ENCODE measurements at places on chromosomes 4 and X.
A peak's percentile ranks its signal among the peaks of the same experiment; 100 is the strongest.

DNA sequence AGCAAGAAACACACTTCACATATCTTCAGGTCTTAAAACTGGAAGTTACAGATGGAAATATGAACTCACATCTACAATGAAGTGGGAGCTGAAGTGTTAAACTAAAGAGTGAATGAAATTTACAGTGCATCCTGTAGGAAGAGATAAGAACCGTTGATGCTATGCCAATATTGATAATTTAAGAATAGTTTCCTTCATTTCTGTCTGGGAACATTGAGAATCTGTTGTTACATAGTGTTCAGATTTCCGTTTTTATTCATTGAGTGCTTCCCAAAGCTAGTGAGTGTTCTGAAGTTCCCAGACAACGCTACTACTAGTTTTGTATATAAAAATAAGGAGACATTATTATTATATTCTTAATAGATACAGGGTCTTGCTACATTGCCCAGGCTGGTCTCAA lies 52.3 kb downstream of the UBE2K start:
- DNase-seq: no peak

DNA sequence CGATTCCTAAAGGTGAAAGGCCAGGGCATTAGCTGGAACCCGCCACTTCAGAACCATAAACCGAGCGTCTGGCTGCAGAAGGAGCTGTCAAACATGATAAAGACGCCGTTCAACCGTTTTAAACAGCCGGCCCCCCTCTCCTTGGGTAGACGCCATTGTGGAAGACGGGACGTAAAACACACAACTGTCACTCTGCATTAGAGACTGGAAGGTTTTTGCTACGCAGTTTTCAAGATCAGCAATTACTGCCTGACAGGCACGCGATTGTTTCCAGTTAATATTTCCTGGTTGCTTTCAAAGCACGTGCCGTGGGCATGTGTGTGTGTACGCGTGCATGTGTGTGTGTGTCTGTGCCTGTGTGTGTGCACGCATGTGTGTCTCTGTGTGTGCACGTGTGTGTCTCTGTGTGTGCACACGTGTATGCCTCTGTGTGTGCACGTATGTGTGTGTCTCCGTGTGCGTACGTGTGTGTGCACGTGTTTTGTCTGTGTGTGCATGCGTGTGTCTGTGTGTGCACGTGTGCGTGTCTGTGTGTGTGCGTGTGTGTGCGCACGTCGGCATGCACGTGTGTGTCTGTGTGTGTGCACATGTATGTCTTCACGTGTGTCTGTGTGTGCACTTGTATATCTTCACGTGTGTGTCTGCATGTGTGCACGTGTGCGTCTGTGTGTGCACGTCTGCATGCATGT lies 48.8 kb downstream of the SHOX start:
- DNase-seq: no peak

DNA sequence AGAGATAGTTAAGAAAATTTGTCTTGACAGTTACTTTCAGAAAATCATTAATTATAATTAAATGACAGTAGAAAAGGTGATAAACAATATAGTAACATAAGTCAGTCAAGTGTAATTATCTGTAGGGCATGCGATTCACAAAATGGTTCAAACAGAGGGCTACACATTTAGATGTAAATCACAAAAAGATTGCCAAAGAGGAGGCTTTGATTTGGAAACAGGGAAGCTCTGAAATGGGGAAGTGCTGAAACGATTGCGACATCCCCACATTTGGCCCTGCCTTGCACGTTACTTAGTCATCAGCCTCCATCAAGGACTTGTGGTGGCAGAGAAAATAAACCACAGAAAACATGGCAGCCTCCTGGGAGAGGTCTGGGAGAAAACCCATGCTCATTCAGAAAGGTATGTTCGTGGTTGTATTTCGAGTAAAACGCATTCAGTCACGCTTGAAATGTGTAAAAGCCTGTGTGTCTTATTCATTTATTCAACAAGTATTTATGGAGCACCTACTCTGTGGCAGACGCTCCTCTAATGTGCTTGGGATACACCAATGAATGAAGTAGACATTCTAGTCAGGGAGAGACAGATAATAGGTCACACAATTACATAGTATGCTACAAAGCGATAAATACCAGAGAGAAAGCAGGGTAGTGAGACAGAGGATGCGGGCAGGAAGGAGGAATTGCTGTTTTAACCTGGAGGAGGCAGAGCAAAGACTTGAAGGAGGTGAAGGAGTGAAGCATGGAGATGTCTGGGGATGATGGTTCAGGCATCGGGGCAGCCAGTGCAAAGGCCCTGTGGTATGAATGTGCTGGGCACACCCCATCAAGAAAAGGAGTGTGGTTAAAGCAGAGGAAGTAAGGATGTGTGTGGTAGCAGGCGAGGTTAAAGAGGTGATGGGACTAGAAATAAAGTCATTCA lies 7.8 kb downstream of the RBM47 start:
- peak; percentile 39 for DNase-seq

- DNase-seq: no peak
Observed at GRCh38 chrX:13652287-13652793, 601 bp upstream of the TCEANC start.

DNA sequence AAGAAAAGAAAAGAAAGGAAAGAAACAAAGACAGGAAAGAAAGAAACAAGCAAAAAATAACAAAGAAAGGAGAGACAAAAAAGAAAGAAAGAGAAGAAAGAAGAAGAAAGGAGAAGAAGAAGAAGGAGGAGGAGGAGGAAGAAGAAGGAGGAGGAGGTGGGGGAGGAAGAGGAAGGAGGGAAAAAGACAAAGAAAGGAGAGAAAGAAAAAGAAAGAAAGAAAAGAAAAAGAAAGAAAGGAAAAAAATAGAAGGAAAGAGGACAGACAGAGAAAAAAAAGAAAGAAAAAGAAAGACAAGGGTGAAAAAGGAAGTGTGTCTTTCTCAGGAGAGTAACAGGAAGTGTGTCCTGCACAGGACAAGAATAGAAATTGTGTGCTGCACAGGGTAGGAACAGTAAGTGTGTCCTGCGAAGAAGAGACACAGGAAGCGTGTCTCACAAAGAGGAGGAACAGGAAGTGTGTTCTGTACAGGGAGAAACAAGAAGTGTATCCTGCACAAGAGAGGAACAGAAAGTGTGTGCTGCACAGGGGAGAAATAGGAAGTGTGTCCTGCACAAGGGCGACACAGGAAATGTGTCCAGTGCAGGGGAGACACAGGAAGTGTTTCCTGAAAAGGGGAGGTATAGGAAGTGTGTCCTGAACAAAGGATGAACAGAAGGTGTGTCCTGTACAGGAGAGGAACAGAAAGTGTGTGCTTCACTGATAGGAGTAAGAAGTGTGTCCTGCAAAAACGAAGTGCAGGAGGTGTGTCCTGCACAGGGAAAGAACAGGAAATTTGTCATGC lies 101.2 kb downstream of the ARSF start:
- DNase-seq: peak; percentile 29

DNA sequence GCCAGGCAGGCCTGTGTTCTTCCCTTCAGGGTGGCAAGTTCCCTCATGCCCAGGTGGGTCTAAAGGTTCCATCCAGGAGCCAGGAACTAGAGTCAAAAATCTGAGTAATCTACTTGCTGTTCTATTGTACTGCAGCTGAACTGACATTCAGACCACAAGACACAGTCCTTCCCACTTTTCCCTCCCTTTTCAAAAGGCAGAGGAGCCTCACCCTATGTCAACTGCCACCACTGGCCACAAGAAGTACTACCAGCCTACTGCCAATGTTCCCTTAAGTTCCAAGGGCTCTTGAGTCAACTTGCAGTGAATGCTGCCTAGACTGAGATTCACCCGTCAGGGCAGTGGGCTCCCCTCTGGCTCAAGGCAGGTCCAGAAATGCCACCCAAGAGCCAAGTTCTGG lies 133.5 kb downstream of the FAM47B start:
- no peak for DNase-seq

DNA sequence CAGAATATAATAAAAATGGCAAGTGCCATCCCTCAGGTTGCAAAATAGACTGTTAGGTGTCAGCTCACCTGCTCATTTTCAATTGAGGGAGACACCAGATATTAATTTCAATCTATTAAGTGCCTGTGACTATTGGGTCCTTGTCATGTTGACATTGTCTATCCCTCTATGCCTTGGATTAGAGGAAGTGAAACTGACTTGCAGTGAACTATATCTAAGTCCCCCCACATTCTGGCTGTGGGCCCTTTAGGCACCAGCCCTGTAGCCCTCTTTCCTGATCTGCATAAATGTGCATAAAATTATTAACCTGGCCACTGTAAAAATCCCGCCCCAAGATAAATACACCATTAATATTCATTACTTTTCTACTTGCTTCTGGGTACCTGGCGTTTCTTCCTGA lies 293.0 kb upstream of the CLNK start:
- no peak for DNase-seq

- no peak for DNase-seq
Observed at GRCh38 chr4:57220734-57221133, 110.5 kb upstream of the IGFBP7 start.

GRCh38 chr4:156974264-156974663 lies 2.7 kb upstream of the PDGFC start:
- DNase-seq: no peak

DNA sequence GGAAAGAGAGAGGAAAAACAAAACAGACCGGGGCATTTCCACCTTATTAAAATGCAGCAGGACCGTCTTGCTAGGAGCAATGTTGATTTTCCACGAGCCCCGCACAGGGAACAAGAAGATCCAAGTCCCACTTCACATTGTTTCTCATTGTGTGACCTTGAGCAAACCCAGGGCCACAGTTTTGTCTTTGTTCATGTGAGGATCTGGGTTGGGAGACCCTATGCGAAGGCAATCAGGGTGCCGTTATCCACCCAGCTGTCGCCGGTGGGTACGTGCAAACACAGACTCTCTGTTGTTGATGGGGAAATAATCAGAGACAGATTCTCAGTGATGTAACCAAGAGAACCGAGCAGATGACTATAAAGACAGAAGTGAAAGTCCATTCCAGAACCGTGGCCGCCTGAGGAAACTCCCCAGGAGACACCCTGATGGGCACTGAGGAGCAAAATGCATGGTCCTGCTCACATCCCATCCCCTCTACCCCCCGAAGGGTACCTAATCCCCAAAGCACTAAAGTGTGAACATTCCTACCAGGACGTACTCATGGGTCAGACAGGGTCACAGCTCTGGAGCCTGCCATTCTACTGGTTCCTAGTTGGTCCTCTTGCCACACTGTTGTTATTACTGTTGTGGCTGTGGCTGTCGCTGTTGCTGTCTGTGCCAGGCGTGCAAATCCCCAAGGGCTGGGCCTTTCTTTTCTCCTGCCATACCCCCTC lies 102.7 kb upstream of the RBPJ start:
- DNase-seq: no peak

- DNase-seq: no peak
Observed at GRCh38 chr4:26842911-26843310, 17.7 kb upstream of the STIM2 start.

DNA sequence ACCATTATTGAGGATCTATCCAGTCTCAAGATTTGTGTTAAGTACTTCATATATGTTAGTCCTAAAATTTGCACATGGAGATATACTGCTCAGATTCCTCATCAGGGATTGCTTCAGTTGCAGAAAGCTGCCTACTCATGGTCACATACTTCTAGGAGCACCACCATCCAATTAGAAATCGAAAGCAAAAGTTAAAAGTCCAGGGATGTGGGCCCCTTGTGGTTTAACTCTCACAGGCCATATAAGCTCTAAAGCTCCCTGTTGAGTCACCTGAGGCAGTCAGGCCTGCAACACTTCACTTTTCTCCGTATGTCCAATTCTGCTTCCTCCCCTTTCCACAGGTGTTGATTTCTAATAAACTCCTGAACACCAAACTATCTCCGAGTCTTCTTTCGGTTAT lies 84.2 kb downstream of the CNOT6L start:
- no peak for DNase-seq

- no peak for DNase-seq
Observed at GRCh38 chrX:7261672-7262332, 113.8 kb upstream of the PUDP start.

- DNase-seq: no peak
Observed at GRCh38 chrX:21873063-21873775, 17.4 kb downstream of the YY2 start.

- DNase-seq: no peak
Observed at GRCh38 chr4:80539190-80539589, 203.7 kb downstream of the CFAP299 start.

GRCh38 chr4:78544678-78545077 lies 6.9 kb upstream of the ANXA3 start:
- no peak for DNase-seq

Measured in activated T-cell treated with anti-CD3 and anti-CD28 coated beads, Interleukin-2, amount 50 U/mL, for 48 hours (primary cell).